ENCODE measurements at places on chromosomes 1 and 21.
A peak's percentile ranks its signal among the peaks of the same experiment; 100 is the strongest.

DNA sequence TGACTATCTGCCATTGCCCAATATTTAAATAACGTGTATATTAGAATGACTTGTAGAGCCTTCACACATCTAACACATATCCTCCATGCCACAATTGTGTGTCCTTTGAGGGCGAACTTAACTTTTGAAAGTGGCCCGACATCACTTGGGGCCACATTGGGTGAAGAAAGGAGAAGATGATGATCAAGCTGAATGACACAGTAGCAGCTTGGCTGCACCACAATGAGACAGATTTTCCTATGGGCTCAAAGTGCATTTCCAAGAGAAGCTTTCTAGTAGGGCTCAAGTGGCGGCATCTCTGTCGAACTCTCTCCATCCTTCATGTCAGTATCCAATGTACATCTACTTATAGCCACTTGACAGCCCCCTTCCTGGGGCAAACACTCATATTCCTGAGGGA lies 3.7 kb upstream of the BGLAP start:
- no peak for DNase-seq

GRCh38 chr1:79652426-79652825 lies 645.9 kb upstream of the ADGRL4 start:
- no peak for DNase-seq

DNA sequence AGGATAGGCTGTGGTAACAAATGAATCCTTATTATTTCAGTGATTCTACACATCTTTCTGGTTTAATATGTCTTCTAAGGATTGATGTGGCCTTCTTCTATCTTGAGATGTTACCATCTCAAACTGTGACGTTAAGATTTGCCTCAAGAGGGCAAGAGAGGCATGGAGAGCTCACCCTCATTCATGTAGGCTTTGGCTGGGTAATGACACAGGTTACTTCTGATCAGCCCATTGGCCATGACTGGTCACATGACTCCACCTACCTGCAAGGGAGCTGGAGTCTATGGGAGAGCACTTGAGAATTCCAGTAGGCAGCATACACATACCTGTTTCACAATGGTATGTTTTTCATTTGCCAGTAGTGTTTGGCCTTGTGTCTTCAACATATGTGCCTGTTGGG lies 30.0 kb downstream of the CACHD1 start:
- no peak for DNase-seq

DNA sequence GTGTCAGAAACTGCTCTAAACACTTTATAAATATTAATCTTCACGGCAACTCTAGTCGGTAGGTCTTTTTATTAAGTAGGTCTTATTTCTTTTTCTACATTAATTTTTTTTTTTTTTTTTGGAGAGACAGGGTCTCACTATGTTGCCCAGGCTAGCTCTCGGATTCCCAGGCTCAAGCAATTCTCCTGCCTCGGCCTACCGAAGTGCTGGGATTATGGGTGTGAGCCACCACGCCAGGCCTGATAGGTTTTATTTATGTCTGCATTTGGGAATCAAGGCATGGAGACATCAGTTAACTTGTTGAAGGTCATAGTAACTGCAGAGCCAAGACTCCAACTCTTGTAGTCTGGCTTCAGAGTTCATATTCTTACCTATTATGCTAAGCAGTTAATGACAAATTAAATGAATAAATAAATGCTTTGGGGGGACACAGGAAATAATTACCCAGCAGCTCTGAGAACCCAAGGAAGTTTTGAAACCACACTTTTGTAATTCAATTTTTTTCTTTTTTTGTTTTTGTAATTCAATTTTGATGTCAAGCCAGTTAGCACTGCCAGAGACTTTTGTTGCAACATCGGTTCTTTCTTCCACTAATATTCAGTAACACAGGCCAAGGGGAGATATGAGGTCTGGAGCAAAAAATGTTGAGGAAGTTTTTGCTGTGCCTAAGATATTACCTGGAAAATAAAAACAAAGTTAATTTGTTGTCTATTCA lies 9.4 kb upstream of the UAP1 start:
- DNase-seq: no peak

- no peak for DNase-seq
Observed at GRCh38 chr1:209443361-209443931, 140.1 kb upstream of the CAMK1G start.

DNA sequence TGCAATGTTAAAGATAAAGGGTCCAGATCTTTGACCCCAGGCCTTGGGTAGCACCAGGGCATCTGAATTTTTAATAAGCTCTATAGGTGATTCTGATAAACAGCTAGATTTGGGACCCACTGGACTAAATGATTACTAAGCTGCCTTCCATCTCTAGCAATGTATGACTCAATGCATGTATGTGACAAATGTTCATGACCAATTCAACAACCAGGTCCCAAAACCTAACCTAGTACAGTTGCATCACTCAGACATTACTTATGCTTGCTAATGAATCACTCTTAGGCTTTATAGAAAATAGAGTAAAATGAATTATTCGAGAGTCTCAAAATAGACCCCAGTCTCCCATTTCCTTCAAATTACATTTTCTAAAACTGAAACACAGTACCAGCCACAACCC lies 35.5 kb downstream of the RCAN1 start:
- DNase-seq: no peak

DNA sequence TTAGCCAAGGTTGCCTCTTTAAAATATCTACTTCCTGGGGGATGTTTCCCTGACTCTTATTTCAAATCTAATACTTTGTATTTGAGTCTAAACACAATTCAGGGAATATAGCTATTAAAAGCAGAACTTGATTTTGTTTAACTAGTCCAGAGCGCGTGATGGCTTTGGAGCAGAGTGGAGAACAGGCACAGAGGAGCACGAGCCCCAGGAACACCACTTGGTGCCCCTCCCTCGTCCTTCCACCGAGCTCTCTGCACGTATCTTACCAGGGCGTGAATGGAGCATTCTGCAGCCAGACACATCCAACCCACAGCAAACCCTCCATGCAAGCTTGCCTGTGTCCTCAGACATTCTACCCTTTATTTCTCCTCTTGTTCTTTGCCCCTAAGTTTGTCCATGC lies 14.1 kb downstream of the KIF26B start:
- no peak for DNase-seq

GRCh38 chr1:206066479-206067171 lies 13.7 kb downstream of the RHEX start:
- DNase-seq: no peak

- DNase-seq: no peak
Observed at GRCh38 chr1:155649676-155650075, 38.9 kb downstream of the YY1AP1 start.

- no peak for DNase-seq
Observed at GRCh38 chr1:39632323-39632681, 7.1 kb downstream of the HEYL start.

GRCh38 chr1:62177621-62178020 lies 17.0 kb upstream of the L1TD1 start:
- DNase-seq: no peak

- no peak for DNase-seq
Observed at GRCh38 chr1:35115459-35116383, 36.5 kb downstream of the ZMYM1 start.

DNA sequence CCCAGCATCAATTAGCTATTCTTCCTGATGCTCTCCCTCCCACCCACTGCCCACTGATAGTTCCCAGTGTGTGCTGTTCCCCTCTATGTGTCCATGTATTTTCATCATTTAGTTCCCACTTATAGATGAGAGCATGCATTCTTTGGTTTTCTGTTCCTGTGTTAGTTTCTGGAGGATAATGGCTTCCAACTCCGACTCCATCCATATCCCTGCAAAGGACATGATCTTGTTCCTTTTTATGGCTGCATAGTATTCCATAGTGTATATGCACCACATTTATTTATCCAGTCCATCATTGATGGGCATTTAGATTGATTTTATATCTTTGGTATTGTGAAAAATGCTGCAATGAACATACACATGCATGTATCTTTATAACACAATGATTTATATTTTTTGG lies 30.2 kb downstream of the DISC1 start:
- DNase-seq: no peak

DNA sequence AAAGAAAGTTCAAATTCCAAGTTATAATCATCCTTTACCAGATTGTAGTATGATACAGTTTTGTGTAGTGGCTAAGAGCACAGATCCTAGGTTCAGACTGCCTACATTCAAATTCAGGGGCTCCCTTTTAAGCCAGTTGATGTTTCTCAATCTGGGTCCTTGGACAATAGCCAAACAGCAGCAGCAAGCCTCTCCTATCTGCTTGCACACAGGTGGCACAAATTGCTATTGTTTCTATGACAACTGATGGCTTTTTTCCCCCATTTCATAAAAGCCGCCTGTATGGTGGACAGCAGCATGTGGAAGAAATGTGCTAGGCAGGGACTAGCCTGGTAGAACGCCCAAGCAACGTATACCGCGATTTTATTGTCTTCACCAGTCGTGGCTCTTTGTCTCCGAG lies 76.5 kb downstream of the S1PR1 start:
- no peak for DNase-seq

GRCh38 chr1:216740331-216740730 lies 17.1 kb upstream of the ESRRG start:
- no peak for DNase-seq

DNA sequence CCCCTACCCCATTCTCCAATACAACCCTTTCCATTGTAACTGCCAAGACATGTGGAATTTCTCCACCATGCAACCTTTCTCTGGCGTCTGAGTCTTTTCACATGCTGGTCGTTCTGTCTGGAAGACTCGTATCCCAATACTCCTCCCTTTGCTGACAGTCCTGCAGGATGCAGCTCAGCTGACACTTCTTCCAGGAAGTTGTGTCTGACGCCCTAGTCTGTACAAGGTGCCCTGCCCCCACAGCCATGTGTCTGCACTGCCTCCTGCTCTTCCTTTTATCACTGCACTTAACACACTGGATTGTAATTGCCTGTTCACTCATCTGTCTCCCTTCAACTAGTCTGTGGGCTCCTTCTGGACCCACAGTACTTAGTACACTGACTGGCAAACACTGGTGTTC lies 188.0 kb downstream of the LMX1A start:
- no peak for DNase-seq

- no peak for DNase-seq
Observed at GRCh38 chr1:228011721-228012311, 5.0 kb downstream of the WNT3A start.

- DNase-seq: no peak
Observed at GRCh38 chr1:229756666-229757065, 130.6 kb downstream of the URB2 start.

DNA sequence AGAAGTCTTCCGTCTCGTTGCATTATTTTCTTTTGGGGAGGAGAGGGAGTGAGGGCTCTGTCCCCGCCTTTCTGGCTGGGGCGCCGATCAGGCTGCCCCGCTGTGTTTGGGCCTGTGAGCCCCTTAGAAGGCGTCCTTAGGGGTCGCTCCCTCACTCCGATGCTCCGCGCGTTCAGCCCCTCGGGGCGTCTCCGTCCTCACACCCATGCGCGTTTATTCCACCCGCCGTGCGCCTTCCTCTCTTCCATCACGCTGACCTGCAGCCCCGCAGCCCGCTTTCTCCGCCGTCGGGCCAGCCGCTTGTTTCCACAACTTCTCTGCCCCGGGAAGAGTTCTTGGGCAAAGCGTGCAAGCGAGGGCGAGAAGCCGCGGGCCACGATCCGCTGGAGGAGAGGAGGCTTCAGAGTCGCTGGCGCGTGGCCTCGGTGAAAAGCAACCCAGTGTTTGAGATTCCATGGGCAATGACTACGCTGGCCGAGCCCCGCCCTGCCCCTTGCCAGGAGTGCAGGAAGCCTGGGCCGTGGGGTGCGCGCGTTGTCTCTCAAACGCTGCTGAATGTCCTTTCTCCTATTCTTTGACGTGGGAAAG lies 27.7 kb downstream of the TRIM11 start:
- peak; percentile 26 for DNase-seq

DNA sequence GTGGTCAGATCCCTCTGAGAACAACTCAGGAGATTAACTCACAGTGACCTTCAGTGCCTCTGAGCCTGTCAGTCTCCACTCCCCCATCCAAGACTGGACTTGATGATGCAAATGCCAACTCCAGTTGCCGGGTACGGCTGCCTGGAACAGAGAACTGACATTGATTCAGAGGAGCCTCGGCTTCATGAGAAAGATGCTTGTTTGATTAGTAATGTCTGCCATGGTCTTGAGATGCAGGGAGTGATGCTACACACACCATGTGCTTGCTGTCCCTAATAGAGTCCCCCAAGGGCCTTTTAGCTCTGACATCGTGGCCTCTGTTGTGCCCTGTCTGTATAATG lies 51.8 kb upstream of the LRP8 start:
- DNase-seq: peak; percentile 8

DNA sequence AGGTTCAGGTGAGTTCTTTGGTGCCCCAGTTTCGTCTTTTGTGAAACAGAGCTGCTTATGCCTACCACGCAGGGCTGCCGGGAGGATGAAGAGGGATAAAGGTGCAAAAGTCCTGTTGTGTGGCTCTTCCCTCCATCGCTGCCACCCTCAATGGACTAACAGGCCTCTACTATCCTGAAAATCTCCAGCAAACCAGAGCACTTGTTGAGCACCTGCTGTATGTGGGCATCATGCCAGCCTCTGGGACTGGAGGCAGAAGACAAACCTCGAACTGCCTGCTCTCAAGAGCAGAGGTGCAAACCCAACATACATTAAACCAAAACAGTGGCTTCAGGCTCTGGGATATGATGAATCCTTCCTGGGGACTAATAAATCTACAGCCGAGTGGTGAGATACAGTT lies 174.1 kb downstream of the ACTL8 start:
- DNase-seq: no peak

- no peak for DNase-seq
Observed at GRCh38 chr1:190416239-190416638, 61.4 kb downstream of the BRINP3 start.

DNA sequence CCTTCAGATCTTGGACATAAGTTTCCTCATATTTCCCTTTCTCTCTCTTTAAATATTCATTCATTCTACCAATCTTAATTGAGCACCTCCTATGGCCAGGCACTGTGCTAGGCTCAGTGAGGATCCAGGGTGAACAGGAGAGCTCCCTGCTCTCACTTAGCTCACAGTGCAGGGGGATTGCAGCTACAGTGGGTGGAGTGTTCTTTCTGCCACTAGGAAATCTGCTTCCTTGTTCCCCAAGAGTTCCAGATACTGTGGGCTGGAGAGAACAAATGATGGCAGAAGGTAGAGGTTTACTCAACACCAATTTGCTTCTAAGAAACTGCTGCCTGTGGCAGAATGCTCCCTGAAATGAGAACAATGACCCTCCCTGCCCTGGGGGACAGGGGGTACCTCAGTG lies 5.1 kb upstream of the FABP3 start:
- DNase-seq: no peak

- DNase-seq: no peak
Observed at GRCh38 chr21:41374177-41374712, 12.4 kb downstream of the MX2 start.

DNA sequence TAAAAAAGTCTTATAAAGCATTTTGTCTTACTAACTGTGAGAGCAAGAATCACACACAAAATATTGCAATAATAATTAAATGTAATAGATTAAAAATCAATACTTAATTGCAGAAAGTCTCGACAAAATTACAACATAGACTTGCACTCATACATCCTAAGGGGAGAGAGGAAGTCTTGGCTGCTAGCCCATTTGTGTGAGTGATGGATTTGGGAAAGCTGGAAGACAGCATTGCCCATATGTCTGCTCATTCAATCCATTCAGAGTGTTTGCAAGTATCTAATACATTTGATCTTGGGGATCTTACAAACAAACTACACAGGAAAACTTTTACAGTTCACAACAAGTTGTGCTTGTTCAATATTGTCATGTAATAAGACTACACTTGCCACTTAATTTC lies 140.5 kb downstream of the COL11A1 start:
- no peak for DNase-seq
